Activated naive CD4-positive, alpha-beta T cell treated with anti-CD3 and anti-CD28 coated beads for 36 hours (primary cell): ENCODE measurements at places on chromosomes 7 and 10.

GRCh38 chr10:64159910-64160872, 639.0 kb downstream of the REEP3 start:
- no peak for DNase-seq

DNA sequence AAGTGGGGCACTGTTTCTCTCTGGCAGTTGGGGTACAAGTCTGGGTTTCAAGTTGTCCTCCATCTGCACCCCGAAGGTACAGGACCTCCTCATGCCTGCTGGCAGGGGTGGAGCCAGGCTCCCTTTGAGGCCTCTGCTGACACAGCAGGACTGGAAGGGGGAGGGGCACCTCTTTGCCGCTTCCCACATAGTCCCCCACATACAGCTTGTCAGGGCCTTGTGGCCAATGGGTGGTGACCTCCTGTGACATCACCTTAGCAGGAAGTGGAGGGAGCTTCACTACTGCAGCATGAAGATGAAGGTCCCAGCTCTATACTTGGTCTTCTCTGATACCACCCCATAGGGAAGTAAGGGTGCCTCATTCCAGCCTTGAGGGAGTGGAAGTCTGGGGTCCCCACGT, 167.8 kb downstream of the RAMP3 start:
- no peak for DNase-seq

- DNase-seq: no peak
These were observed 23.9 kb downstream of the HERPUD2 start for GRCh38 chr7:35670856-35671569.

- DNase-seq: no peak
These were observed 148.0 kb downstream of the TSPAN12 start for GRCh38 chr7:120709972-120710320.

DNA sequence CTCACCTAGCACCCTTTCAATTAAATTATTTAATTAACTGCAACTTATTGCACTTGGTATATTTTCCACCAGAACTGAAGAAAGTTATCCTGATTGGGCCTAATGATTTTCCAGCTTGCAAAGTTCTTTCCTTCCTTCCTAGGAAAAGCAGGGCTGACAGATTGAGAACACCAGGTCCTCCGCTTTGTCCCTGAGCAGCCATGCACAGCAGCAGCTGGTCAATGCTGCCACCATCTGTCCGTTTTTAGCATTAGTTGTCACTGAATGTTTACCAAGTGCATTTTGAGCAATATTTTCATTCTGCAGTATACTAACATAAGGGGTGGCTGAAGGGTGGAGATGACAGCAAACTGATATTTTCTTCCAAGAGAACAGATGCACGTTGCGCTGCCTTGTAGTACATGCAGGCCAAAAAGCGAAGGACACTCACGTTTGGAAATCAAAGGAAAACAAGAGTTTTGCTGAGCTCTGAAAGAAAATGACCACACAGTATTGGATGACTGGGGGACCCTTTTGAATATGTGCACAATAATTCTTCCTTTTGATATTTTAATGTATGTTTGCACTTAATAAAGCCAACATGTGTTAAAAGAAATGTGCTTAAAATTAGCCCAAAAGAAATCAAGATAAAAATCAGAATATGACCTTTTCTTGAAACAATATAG, 248.8 kb upstream of the PTN start:
- DNase-seq: peak; percentile 38

DNA sequence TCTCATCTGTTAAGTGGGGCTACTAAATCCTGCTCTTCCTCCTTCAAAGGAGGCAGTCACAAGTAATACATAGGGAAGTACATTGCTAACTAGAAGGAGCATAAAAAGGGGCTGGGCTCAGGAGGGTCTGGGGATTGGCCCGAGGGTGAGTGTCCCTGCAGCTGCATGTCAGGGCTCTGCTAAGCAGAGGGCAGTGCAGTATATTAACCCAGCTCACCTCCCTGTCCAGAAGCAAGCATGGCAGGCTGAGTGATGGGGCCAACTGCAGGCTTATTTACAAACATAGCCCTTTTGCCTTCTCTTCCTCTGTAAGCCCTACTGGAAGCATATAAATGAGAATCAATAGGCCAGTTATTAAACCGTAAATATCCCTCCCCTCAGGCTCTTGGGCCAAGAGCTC, 143.2 kb upstream of the PCBD1 start:
- DNase-seq: no peak

DNA sequence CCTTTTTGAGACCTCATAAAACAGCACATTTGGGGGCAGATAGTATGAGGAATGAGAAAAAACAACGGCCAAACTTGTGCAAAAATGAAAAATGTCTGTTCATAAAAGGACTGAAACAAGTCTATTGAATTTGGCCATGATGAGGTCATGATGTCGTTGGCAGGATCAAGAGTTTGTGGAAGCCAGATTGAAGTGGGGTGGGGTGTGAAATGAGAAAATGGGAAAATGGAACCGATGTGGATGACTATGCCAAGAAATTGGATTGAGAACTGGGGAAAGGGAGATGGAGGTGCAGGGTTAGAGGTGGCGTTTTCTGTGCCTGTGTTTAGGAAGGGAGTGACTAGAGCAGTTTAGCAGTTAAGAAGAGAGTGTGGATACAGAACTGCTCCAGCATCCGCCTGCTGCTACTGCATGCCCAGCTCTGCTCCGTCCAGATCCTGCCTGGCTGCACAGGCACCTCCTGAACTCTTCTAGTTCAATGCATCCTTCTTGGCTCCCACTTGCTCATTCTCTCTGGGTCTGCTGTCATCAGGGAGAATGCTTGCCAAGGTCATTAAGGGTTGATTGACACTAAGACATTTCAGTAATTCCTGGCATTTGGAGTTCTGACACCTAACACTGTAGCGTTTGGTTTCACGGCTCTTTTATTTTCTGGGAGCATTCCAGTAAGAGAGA, 111.9 kb downstream of the GALNT17 start:
- DNase-seq: no peak

DNA sequence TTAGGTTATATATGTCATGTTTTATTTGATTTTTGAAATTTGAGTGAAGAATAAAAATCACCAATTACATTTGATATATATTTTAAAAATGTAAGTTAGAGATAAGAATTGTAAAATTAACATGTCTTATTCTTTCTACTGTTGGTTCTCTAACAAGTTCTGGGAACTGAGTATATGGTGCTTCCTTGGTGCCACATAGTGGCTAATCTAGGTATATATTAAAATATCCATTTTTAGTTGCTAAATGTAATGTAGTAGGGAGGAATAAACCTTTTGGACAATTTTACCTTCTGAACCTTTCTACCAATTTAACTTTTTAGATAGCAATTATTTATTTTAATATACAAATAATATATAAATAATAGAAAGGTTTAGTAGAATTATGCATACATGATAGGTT, 17.5 kb downstream of the CFAP69 start:
- no peak for DNase-seq

DNA sequence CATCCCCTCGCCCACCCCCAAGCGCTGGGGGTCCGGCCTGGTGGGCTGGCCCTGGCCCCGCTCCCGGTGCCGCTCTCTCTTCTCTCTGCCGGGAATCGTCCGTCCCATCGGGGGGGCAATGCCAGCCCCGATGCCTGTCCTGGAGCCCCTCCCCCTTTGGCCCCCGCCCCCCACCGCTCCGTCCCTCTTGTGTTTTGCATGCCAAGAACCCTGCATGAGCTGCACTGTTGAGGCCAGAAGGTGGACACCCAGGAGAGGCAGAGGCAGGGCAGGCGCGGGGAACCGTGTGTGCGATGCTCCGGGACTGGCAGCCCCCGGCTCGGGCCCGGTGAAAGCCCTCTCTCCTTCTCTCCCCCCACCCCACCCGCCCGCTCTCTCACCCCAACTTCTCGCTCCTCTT, 22.1 kb upstream of the HSPB1 start:
- no peak for DNase-seq

GRCh38 chr7:155727616-155728015, 83.2 kb downstream of the RBM33 start:
- no peak for DNase-seq

DNA sequence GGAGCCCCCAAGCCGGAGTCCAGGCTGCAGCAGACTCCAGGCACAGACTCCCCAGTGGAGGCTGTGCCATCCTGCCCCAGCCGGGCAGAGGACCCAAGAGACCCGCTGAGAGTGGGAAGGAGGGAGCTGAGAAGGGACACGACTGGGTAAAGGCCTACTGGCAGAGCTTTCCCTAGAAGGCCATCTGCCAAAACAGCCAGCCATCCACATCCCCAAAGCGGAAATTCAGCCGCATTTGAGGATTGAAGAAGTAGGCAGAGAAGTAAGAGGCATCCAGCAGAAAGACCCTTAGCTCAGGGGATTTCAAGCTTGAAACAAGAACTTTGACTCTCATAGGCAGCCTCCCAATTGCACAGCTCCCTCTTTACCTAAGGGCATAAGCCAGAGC, 857 bp downstream of the CPXM2 start:
- no peak for DNase-seq

GRCh38 chr7:31603046-31603445, 84.0 kb upstream of the PPP1R17 start:
- no peak for DNase-seq

DNA sequence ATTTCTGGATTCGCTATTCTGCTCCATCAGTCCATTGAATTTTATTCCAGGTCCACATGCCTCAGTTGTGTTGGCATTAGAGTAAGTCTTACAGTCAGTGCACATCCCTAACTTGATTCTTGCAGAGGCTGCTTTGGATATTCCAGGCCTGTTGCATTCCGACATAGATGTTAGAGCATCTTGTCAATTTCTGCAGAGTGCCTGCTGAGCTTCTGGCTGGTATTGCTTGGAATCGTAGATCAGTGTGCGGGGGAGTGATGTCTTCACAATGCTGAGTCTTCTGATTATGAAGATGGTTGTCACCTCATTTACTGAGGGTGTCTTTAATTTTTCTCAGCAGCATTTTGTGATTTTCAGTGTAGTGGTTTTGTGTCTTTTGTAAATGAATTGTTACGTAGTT, 45.2 kb downstream of the INPP5A start:
- DNase-seq: no peak

- no peak for DNase-seq
These were observed 40.0 kb upstream of the AGR3 start for GRCh38 chr7:16921644-16922257.

DNA sequence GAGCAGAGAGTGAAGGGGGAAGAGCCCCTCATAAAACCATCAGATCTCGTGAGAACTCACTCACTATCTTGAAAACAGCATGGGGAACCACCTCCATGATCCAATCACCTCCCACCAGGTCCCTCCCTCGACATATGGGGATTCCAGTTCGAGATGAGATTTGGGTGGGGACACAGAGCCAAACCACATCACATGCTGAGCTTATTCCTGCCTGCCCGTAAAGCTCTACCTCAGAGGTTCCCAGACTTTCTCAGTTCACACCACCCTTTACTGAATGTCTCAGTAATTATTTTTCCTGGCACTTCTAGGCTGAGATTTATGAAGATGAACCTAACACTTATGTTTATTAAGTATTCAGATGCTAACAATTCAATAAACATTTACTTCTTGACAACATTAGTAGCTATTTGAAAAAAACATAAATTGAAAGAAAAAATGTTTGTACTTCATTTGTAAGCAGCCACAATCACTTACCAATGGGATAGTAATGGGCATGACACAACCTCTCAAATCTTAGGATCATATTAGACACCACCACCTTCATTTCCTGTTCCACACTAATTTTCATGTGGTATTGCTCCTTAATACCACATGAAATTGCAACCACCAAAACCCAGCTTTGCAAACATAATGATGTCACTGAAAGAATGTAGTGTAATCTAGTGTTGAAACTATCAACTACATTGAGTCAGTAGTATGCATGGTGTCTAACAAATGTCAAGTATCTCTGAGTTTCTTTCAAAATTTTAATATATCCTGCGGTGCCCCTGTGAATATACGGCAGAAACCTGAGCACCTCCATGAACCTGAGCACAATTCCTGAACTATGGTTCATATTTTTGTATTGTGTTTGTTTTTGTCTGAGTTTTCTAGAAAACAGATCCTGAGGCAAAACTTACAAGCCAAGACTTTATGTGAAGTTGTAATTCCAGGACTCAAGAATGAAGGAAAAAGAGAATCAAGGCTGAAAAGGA, 4.5 kb upstream of the DGKI start:
- no peak for DNase-seq

- DNase-seq: no peak
These were observed 165.5 kb upstream of the BET1 start for GRCh38 chr7:94169682-94170081.

DNA sequence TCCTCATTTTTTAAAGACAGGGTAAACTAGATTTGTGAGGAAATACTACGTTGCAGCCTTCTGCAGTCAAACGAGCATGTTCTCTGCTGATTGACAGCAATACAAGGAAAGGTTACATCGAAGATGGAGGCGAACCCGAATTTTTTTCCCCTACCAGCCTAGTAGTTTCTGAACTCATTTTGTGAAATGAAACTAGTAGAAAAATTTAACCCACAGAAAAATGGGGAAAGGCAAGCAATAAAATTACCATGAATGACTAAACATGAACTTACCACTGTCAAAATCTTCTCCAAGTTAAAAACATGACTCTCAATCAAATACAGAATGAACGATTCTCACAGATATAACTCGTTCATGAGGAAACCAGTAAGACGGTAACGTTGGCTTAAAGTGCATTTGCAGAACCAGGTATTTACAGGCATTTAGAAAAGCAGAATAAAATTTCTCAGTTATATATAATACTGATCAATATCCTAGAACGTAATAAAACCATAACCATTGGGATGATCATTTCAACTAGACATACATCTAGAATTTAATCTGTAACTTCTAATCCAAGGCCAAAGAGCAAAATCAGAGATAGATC, 73.9 kb downstream of the CELF2 start:
- DNase-seq: peak; percentile 36

DNA sequence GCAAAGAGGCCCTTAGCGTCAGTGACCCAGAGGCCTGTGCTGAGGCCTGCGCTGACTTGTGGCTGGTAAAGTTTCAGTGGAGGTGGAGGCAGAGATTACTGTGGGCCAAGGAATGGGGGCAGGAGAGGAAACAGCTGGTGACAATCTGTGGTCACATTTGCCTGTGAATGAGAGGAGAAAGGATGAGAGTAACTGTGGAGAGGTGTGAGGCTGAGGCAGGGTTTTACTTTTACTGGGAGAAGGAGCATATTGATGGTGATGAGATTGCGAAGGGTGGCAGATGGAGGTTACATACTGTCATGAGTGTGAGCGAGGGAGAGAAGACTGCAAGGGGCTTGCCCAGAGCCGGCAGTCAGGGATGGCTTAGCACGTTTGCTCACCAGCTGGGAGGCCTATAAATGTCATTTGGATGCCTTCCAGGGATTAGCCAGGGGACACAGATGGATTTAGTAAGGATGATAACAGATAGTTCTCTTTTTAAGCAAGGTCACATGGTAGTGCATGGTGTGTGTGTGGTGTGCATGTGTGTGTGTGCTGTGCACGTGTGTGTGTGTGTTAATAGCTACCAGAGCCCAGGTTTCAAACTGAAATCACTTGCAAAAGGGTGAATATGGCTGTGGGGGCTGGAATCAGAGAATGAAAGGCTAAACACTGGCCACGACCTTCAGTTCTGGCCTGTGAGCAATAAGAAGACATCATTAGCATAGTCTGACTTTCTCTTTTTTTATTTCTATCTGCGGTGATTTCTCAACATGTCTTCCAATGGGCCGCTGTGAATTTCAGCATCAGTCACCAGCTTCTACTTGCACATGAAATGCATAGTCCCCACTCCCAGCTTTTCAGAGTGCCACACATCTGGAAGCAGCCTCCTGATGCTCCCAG, 291.5 kb upstream of the ZNF32 start:
- DNase-seq: no peak

- no peak for DNase-seq
These were observed 75.2 kb upstream of the LAMB4 start for GRCh38 chr7:108205311-108205710.

- DNase-seq: peak; percentile 26
These were observed 2.9 kb downstream of the AQP1 start for GRCh38 chr7:30914596-30914995.

- no peak for DNase-seq
These were observed 11.7 kb upstream of the ZNF239 start for GRCh38 chr10:43585981-43586729.

- no peak for DNase-seq
These were observed 24.4 kb upstream of the ZNF273 start for GRCh38 chr7:64878684-64879083.
